ENCODE measurements at places on chromosomes 13 and 19.
A peak's percentile ranks its signal among the peaks of the same experiment; 100 is the strongest.

DNA sequence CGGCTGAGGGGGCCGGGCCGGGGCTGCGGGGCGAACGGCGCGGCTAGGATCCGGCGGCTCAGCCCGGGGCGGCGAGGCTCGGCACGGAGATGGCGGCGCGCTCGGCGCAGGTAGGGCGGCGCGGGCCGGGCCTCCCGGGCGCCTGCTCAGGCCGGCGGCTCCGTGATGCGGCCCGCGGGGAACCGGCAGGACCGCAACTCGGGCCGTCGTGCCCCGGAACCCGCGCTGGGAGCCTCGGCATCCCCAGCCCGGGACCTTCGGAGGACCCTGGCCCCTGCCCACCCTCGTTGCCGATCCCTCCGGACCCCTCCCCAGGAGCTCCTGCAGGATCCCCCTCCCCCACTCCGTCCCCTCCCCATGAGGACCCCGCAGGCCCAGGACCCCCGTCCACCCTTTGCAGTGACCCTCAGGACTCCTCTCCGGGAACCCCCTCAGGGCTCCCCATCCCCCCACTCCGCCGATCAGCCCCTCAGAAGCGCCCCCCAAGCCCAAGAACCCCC lies 304 bp downstream of the EVI5L start:
- no peak for DNase-seq

DNA sequence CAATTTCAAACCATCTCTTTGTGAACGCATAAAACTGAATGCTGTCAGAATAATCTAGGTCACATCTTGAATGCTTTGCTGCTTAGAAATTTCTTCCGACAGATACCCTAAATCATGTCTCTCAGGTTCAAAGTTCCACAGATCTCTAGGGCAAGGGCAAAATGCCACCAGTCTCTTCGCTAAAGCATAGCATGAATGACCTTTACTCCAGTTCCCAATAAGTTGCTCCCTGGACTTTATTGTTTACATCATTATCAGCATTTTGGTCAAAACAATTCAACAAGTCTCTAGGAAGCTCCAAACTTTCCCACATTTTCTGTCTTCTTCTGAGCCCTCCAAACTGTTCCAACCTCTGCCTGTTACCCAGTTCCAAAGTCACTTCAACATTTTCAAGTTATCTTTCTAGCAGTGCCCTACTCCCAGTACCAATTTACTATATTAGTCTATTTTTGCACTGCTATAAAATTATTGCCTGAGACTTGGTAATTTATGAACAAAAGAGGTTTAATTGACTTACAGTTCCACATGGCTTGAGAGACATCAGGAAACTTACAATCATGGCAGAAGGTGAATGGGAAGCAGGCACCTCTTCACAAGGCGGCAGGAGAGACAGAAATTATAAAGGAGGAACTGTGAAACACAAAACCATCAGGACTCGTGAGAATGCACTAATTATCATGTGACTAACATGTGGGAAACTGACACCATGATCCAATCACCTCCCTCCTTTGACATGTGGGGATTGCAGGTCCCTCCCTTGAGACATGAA lies 77.0 kb downstream of the SPRY2 start:
- DNase-seq: no peak

DNA sequence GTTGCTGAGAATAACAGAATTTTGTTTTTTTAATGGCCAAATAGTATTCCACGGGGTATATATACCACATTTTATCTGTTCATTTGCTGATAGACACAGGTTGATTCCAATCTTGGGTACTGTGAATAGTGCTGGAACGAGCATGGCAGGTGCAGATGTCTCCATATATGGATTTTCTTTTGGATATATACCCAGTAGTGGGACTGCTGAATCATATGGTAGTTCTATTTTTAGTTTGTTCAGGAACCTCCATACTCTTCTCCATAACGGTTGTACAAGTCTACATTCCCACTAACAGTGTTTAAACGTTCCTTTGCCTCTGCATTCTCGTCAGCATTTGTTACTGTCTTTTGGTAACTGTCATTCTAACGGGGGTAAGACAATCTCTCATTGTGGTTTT lies 17.3 kb downstream of the ANKRD10 start:
- DNase-seq: no peak

DNA sequence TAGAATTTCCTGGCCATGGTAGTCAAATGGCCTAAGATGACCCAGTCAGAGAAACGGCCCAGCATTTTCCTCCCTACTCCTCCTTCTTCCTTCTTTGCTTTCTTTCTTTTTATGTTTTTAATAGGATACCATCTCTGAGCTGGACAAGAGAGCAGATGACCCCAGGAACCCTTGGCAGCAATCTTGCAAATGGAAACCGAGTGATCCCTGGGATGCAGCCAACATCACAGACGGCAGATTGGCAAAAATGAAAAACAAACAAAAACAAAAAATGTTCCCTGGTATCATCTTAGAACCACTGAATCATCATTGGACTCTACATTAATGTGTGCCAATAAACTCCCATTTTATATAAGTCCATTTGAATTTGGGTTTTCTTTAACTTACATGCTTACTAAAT lies 424.4 kb downstream of the FGF14 start:
- no peak for DNase-seq

DNA sequence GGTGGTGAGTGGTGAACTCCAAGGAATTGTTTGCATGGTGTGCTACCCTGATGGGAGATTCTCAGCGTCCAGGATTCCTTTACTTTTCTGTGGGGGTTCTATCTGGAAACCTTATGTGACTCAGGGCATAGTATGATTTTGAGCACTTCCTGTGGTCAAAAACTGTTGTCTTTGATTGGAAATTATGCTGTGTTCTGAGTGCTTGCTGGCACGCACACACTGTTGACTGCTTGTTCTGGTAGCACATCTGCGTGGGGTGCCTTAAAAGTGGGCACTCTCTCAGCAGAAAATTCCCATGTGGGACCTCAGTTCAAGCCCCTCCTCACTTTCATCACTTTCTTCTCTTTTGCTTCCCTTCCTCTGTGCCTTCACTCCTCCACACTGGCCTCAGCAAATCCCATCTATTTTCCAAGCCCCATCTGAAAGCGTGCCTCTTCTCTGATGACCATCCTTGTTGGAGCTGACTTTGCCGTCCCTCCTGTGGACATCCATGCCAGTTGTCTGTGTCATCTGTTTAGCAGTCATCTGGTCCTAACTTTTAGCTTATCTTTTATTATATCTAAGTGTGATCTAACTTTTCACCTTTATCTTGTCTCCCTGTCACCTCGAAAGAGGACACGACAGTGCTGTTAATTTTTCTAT lies 56.4 kb upstream of the NPAS1 start:
- DNase-seq: no peak

- DNase-seq: no peak
Observed at GRCh38 chr19:13952931-13953531, 722 bp downstream of the DCAF15 start.

GRCh38 chr19:7540761-7541474 lies 5.4 kb downstream of the PNPLA6 start:
- no peak for DNase-seq

- no peak for DNase-seq
Observed at GRCh38 chr13:108315273-108315672, 45.8 kb downstream of the TNFSF13B start.

DNA sequence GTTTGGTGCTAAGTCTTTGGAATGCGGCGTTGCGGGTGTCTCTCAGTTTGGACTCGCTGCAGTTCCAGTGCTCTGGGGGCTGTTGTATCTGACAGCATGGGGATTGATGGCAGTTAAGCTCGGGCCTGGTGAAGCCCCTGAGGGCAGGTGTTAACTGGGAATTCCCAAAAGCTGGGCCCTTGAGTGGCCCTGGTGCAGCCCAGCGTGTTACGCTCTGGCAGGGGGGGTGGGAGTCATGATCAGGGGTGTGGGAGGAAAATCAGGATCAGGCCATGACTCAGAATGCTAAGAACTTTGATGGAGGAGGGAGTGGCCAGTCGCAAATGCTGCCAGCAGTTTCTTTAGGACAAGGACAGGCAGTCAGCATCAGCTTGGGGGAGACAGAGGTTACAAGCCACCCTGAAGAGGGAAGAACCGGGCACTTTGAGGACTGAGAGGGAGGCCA lies 19.6 kb downstream of the AP2A1 start:
- no peak for DNase-seq

- no peak for DNase-seq
Observed at GRCh38 chr19:7624810-7625209, 4.5 kb downstream of the XAB2 start.

GRCh38 chr13:44312834-44313551 lies 60.6 kb upstream of the SERP2 start:
- no peak for DNase-seq

DNA sequence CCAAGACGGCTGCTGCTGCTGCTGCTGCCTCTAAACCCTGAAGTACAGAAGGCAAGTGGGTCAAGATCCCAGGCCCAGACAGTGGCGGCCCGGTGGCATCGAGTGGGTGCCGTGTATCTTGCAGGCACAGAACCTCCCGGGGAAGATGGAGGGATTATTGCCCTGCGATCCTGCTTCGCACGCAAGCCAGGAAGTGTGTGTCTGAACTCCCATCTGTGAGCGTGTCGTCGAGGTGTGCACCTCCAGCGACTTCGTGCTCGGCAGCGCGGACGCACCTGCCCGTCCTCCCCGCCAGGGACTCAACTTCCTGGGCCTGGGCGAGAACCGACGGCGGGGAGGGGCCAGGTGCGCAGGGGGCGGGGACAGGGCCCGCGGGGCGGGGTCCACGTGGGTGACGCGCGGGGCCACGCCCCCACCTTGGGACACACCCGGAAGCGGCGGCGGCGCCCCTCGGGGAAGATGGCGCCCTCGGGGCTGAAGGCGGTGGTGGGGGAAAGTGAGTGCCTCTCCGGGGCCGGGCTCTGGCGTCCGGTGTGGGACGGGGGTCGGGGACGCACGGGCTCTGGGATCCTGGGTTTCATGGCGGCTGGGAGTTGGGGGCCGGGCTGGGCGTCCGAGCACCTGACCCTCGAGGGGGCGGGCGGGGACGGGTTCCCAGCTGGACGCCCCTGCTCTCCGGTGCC lies at the start of gene STXBP2:
STXBP2 (plus strand) TSS at position 420 of the 683 bp plus-strand sequence; CDS start at position 460, 40 bp downstream.
- DNase-seq: peak; percentile 95

DNA sequence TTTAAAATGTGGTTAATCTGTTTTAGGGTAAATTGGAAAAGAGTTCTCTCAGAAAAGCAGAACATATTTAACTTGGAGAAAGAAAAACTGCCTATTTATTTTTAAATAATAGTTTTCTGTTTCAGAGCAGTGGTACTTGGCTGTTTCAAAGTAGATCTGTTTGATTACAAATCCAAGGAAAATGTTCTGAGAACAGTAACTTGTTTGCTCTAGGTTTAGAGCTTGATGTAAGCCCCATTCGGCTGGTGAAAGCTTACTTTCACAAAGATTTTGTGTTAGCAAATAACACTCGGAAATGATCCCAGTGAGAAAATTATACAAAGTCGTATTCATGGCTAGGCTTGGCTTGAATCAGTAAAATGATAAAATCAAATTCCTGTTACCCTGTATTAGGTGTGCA lies 395.8 kb upstream of the GPC6 start:
- no peak for DNase-seq

GRCh38 chr19:3984584-3984907 lies 717 bp downstream of the EEF2 start:
- DNase-seq: no peak

GRCh38 chr13:114259974-114260373 lies 21.4 kb upstream of the UPF3A start:
- DNase-seq: no peak

DNA sequence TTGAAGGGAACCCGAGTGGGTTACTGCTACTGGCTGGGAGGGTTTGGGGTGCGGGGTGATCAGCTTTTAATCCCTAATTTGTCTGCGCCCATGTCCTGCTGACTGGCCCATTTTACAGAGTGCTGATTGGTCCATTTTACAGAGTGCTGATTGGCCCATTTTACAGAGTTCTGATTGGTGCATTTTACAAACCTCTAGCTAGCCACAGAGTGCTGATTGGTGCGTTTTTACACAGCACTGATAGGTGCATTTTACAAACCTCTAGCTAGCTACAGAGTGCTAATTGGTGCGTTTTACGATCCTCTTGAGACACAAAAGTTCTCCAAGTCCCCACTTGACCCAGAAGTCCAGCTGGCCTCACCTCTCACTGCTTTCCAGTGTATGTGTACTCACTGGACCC lies 43.2 kb downstream of the MTMR6 start:
- DNase-seq: no peak

DNA sequence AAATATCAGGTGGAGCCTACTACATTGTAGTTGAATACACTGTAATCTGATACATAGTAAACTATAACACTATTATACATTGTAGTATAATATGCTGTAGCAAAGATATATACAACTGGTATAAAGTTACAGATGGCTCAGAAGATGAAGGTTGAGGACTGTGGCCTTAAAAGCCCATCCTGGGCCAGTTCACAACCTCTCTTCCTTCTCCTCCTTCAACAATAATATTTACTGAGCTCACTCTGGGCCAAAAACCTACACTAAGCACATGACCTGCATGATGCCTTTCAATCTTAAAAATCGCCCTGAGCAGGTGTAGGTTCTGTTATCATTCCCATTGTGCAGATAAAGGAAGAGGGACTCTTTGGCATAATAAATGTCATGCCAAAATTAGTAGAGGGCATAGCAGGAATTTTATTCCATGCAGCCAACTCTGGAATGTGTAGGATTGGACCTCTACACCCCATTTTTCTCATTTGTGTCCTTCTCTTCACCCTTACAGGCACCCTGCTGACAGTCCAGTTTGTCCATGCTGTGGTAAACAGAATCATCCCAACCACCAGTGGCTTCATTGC lies 14.6 kb upstream of the SIN3B start:
- no peak for DNase-seq

DNA sequence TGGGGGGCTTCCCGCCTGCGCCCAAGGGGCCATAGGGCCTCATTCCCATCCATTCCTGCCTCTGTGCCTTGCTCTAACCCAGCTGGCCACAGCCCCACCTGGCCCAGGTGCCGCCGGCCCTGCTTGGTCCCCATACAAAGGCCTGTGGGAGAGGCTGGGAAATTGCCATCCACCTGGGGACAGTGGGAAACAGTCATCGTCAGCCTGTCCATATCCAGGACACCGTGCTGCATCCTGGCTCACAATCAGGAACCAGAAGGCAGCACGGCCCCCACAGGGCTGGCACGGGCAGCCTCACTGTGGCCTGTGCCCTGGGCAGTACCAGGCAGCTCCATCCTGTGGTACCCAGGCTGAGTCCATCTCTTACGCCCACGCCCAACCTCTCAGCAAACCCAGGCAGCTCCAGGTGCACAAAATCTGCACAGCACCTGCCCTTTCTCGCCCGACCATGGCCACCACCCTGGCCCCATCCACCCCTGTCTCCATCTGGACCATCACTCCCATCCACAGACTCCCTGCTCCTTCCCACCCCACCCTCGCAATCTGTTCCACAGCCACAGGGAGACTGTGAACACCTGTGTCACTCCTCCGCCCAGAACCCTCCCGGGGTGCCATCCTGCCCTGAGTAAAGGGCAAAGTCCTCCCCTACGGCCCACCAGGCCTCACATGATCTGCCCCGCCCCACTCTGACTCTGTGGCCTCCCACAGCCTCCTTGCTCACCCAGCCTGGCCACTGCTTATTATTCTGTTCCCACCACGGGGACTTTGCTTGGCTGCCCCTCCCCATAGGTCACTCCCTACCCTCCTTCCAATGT lies 21.1 kb upstream of the FBXO27 start:
- DNase-seq: no peak

GRCh38 chr13:110248449-110249143 lies 58.4 kb downstream of the COL4A1 start:
- DNase-seq: no peak
